Glutamatergic neuron (in vitro differentiated cells): ENCODE measurements at places on chromosomes 6 and 20. TPM values are rescaled to one million over a fixed set of nuclear protein-coding genes. Genes with fewer than 3 reads are reported as not detected.

DNA sequence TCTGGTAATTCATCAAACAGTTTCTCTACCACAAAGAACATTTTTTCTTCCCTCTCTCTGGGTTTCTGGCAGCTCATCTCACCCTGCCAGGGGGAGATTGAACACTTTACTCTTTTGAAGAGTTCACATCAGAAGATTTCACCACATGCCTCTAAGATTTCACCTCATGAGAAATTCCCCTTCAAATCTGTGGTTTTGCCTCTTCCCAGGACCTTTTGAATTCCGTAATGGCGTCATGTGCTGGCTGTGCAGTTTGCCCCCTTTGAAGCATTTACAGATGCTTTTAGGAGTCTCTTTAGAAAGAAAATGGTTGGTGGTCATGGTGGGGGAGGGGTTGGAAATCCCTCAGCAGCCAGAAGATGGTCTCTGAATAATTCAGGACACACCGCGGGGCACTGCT, 486.1 kb downstream of the QKI start:
- peak overlapping the region; percentile 17 for H3K27ac ChIP-seq
- peaks cover 5% of the 10 kb centered on the region for H3K36me3 ChIP-seq
- H3K4me1 ChIP-seq = peaks cover 9% of the 10 kb centered on the region
- no peak overlapping the region for H3K4me3 ChIP-seq
- H3K27me3 ChIP-seq = no peaks in the 10 kb centered on the region
- DNase-seq = peak; percentile 25

GRCh38 chr6:7215131-7215530, 97.9 kb downstream of the SSR1 start:
- no peaks in the 10 kb centered on the region for H3K36me3 ChIP-seq
- peaks cover 2% of the 10 kb centered on the region for H3K27me3 ChIP-seq
- no peak for DNase-seq
- H3K4me3 ChIP-seq = no peak overlapping the region
- no peak overlapping the region for H3K27ac ChIP-seq

IL17F gene
- total RNA-seq = not detected

HACE1 gene
- total RNA-seq = 22.0 TPM

DNA sequence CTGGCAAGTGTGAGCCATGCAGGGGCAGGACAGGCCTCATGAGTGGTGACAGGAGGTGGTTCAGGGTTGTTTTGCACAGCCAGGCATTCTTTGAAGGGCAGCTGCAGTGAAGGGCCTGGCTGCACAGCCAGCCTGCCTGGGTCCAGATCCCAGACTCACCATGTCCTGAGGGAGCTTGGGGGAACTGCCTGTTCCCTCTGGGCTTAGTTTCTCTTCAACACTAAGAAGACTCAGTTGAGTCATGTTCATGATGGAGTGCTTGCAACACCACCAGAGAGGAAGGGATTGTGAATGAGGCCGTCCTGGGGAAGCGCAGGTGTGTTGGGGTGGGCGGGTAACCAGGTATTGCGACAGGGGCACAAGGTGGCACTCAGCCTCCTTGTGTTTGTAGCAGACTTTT, 102.4 kb downstream of the CDH26 start:
- peaks cover 5% of the 10 kb centered on the region for H3K27me3 ChIP-seq
- no peak for DNase-seq
- H3K36me3 ChIP-seq = no peaks in the 10 kb centered on the region
- no peak overlapping the region for H3K4me3 ChIP-seq

DNA sequence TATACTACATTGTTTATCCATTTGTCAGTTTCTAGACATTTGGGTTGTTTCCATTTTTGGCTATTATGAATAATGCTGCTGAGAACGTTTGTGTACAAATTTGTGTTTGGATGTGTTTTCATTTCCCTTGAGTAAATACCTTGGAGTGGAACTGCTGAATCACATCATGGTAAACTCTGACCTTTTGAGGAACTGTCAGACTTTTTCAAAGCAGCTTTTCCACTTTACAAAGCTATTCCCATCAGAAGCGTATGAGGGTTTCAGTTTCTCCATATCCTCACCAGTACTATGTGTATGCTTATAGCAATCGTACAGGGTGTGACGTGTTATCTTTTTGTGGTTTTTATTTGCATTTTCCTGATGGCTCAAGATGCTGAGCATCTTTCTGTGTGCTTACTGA, 103.7 kb downstream of the MYO6 start:
- H3K4me3 ChIP-seq = no peak overlapping the region
- no peak overlapping the region for H3K27ac ChIP-seq
- no peaks in the 10 kb centered on the region for H3K36me3 ChIP-seq
- no peak for DNase-seq
- peaks cover 11% of the 10 kb centered on the region for H3K4me1 ChIP-seq
- no peaks in the 10 kb centered on the region for H3K27me3 ChIP-seq
